T follicular helper cell (primary cell): ENCODE measurements at places on chromosomes 5 and 9.

- no peak for DNase-seq
These were observed 5.7 kb upstream of the AGGF1 start for GRCh38 chr5:77024490-77024889.

DNA sequence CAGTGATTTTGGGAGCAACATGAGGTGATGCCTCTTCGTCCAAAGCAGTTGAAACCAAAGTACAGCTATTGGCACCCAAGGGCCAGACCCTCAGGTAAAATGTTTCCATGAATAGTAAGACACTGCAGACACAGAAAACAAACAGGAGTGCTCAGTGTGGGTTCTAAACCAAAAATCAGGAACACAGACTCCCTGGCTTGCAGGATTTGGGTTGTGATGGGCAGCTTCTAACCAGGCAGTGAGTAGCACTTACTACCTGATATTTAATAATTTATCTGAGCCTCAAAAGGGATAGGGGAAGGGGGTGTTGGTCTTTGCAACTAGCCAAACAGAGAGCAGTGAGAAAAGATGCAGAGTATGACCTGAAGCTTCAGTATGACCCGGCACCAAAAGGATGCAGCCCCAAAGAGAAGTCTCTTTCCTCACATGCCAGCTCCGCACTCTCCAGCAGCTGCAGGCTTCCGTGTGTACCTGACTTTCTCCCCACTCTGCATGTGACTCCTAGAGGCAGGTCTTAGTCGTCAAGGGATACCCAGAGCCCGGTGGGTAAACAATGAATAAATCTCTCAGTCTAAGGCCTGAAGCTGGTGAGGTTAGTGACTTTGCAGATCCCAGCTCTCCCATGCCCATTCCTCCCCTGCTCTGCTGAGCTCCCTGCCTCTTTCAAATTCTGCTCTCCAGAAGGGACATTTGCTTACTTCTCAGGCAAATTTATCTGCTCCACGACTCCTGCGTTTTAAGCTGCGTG is 105.4 kb upstream of the SPOCK1 start:
- no peak for DNase-seq

GRCh38 chr5:65320250-65320649 is 161.5 kb downstream of the ADAMTS6 start:
- DNase-seq: no peak

- DNase-seq: no peak
These were observed 194.8 kb downstream of the HSPA4 start for GRCh38 chr5:133246376-133247150.

GRCh38 chr5:377326-377981 is 55.9 kb downstream of the AHRR start:
- DNase-seq: no peak

- no peak for DNase-seq
These were observed 43.9 kb downstream of the ANKRD31 start for GRCh38 chr5:75192804-75193203.

GRCh38 chr9:77643871-77644270 is 4.3 kb downstream of the GNA14 start:
- no peak for DNase-seq

DNA sequence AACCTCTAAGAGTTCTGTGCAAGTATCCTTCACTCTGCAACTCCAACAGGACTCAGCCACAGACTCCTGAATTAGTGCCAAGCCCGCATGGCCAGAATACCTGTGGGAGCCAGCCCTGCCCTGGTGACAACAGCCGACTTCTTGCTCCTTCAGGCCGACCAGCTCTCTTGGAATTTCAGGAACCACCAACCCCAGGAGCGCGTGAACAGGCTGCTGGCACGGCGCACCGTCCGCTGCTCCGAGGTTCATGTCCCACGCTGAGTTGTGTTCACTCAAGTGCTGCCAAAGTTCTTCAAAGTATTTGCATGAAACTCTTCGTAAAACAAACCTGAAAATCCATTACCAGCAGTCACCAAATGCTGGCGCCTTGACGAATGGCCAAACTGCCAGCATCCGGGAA is 232.8 kb downstream of the NR2F1-AS1 start:
- DNase-seq: no peak

DNA sequence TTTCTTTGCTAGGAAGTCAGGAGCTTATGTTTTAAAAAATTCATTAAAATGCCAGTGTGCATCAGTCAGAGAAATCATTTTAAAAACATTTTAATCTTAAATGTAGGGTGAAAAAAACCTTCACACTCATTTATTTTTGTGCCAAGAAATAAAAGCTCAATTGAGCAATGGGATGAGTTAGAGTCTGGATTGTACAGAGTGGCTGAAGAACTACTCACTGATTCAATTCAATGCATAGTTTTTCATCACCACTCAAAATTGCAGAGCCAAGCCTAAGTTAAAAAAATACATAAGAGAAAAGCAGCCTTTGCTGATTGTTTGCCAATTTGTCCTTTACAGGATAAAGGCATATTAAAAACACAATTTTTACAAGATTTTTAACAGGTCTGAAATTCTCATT is 168.2 kb upstream of the DMRTA1 start:
- DNase-seq: no peak
